ENCODE measurements at places on chromosomes 5 and 9.

- DNase-seq: no peak
These were observed 334.4 kb downstream of the CWC27 start for GRCh38 chr5:65102976-65103711.

DNA sequence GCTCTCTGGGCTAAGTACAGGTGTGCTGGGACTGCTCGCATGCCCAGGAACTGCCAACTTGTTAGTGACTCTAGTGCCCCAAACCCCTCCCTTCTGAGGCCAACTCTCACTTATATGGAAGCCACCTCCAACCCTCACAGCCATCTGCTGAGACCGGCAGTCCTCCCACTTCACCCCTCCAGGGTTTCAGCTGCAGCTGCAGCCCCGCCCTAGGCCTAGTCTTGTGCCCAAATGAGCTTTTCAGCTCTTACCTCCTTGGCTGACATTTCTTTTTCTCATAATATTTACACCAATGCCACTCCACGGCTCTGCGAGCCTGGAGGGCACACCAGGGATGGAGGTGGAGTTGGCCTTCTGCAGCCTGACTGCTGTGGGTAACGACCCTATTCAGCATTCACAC, 166.6 kb downstream of the ROR2 start:
- DNase-seq: no peak

DNA sequence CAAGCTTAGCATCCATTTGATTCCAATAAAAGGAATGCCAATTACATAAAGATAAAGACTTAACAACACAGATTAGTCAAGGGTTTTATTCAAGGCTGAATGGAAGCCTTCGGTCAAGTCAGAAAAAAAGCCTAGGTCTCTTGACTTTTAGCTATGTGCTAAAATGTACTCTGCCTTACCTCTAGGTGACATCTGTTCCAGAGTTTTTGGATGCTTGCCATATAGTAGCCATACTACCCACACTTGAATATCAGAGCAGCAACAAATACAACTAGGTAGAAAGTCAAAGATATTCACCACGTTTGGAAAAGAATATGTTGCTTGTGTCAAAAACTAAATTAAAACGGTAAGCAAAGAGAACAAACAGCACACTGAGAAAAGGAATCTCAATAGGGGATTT, 484.7 kb downstream of the ELAVL2 start:
- no peak for DNase-seq

- peak; percentile 16 for DNase-seq
These were observed 789 bp downstream of the SEMA6A start for GRCh38 chr5:116573702-116574366.

DNA sequence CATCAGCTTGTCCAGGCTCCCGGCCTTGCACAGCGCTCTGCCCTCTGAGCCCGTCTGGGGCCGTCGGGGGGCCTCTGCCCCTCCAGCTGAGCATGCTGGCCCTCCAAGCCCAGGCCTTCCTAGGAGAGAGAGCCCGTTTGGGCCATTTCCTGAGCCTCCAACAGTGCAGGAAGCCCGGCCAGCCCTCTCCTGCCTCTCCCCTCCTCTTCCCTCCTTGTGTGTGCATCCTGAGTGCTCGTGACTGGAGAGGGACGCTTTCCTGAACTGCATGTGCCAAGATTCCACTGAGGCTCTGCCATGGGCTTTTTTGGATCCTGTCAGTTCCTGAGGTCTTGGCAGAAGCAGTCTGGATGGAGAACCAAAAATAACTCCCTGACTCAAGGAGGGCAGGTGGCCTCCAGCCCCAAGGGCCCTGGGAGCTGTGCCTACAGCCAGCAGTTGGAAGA, 15.6 kb downstream of the OLFM1 start:
- DNase-seq: peak; percentile 92

DNA sequence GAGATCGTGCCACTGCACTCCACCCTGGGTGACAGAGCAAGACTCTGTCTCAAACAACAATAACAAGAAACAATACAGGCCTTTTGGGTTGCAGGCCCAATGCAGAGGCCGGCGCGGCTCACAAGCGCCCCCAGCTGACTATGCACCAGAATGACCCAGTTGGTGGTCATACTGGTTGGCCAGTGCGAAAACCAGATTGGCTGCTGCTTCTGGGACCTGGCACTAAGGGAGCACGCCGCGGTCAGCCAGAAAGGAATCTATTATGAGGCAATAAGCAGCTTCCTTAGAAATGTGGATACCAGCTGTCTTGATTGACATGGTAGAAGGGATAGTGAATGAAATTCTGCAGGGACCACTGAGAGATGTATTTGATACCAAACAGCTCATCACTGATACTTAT, 35.0 kb downstream of the RANBP17 start:
- peak; percentile 79 for DNase-seq

GRCh38 chr9:123339666-123340510, 16.1 kb upstream of the CRB2 start:
- no peak for DNase-seq

DNA sequence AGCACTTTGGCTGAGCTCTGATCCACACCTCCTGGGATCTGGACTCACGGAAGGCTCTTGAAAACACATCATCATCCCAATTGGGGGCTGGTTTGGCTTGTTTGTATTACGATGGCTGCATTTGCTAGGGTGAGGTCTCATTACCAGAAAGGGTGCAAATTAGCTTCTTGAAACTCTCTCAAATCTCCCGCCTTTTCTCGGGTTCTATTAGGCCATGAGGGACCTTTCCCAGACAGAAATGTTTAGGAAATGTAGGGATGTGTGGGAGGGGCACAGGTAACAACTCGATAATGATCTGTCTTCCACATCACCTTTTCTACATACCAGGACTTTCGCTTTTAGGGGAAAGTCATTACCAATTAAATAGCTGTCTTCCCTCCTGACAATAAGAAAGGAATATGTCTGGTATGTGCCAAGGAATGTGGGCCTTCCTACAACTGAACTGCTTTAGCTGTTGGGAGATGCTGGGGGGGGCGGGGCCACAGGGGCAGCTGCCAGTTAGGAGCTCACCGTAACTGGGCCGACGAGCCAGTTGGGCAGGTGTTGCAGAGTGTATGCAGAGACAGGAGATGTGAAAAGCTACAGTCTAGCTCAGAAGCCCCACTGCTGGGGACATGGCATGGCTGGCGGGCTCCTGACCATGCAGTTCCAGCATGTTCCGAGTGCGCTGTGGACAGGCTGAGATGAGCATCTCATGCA, 71.2 kb downstream of the AK8 start:
- DNase-seq: no peak

DNA sequence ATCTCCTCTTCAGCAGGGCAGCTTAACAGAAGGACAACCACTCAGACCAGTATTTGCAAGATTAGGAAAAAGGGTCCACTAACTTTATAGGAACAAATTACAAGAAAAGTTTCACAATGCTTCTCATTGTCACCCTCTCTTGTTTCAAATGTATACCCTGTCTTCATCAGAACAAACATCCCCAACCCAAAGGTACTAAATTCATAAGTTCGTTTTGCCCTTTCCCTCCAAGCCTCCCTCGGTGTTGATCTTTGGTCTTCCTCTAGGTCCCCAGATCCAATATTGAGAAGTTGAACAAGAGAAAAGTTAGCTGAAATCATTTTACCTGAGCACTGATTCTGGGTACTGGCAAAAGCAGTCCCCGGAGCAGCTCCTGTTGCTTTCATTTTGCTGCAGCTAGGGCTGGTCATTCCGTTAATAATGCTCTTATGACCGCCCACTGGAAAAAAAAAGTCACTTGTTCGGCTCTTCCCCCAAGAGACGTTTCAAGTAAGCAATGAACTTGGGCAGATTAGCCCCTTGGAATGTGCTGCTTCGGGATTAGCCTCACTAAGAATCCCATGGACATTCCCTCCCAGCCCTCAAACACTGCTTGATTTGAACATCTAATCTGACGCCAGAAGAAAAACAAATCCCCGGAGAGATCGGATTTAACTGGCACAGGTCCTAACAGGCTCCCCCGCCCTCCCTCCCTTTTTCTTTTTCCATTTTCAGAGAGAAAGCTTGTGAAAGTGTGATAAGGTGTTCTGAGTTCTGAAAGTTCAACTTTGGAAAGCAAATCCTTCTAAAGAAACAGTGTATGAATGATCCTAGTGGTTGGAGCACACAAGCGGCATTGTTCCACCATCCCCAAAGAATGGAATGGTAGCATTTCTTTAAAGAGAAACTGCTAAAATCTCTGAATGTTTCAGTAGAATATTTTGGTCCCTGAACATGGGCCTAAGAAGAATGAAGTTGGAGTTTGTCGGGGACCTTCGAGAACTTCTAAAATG, 252.5 kb downstream of the TRPM3 start:
- peak; percentile 1 for DNase-seq

DNA sequence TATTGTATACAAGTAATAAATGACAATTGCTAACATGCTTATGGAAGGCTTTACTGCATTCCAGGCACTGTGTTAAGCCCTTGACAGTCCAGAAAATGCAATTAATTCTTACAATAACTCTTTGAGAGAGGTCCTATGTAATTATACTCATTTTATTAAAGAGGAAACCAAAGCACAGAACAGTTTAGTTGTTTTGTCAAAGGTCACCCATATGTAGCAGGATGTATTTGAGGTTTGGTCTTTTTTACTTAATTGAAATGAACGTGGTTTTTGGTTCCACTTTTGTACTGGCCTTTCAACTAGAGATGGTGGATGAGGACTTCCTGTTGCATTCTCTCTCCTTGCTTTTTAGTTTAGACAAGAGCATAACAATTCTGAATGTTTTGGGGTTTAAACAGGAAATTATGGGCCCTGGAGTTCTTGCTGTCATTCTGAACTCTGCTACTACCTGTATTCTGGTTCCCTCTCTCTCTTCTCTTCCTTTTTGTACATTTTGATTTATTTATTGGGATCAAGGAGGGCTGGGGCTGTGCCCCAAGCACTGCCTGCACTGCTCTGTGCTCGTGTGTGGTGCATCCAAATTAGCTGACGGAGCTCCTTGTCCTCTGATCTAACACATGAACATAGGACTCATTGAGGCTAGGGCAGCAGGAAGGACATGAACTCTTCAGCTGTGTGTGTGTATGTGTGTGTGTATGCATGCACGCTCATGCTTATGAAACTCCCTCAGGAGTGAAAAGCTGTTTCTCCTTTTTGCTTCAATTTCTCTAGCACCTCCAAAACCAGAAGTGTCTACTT, 47.4 kb downstream of the SLC28A3 start:
- DNase-seq: no peak

- no peak for DNase-seq
These were observed 85.0 kb upstream of the COL5A1 start for GRCh38 chr9:134556531-134557068.

Measured in MG63 (cell line).